ENCODE measurements at places on chromosomes 4 and X.

- DNase-seq, result no peak
Observed at GRCh38 chr4:81919810-81920209, 448.1 kb upstream of the RASGEF1B start.

DNA sequence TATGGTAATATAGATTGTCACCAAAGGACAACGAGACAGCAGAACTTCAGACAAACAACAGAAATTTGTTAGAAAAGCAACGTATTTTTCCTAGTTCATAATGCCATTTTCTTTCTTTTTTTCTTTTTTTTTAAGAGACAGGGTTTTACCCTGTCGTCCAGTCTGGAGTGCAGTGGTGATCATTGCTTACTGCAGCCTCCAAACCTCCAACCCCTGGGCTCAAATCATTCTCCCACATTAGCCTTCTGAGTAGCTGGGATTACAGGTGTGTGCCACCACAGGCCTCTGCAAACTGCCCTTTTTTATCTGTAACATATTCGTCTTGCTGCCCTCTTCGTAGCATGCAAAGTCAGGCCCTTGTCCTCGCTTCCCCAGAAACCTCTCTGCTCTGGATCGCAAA lies 116.5 kb upstream of the PDLIM3 start:
- DNase-seq, result no peak

DNA sequence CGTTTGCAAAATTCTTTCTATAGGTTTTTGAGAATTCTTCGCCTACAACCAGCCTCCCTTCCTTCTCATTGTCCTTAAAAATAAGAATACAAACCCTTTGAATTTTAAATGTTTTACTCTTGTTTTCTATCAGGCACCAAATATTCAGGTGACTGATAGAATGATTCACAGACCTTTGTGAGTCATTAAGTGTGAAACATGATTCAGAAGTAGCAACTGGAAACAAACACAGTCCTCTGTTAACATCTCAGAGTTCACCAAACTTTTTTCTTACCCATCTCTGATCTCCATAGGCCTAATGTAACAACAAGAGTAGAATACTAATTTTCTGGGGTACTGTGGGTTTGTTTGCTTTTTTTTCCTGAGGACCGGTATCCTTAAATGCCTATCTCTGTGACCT lies 63.4 kb upstream of the MAB21L2 start:
- DNase-seq, result no peak

GRCh38 chr4:183988874-183989273 lies 83.8 kb downstream of the STOX2 start:
- DNase-seq, result no peak

GRCh38 chr4:26426892-26427291 lies 63.4 kb downstream of the CCKAR start:
- no peak for DNase-seq

All from stimulated activated effector memory CD8-positive, alpha-beta T cell treated with anti-CD3 and anti-CD28 coated beads, Interleukin-12 subunit alpha, Interleukin-12 subunit beta, amount 100 ng/mL, for 72 hours (primary cell).